ENCODE measurements at places on chromosomes 11 and 22.

DNA sequence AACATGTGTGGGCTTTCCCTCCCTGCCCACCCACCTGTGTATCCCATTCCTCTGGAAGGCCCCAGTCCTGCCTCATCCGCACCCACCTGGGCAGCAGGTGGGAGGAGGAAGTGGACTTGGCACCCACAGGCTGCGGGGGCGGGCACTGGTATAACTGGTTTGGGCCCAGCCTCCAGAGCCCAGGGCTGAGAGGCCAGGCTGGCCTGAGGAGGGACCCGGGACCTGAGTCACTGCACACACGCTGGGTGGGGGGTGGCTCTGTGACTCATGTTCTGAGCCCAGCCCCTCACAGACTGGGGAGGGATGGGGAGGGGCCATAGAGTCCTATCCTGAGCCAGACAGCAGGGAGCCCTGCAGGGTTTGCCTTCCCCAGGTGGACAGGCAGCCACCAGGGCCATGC is 16.7 kb downstream of the PHLDA2 start:
- DNase-seq = peak; percentile 90

DNA sequence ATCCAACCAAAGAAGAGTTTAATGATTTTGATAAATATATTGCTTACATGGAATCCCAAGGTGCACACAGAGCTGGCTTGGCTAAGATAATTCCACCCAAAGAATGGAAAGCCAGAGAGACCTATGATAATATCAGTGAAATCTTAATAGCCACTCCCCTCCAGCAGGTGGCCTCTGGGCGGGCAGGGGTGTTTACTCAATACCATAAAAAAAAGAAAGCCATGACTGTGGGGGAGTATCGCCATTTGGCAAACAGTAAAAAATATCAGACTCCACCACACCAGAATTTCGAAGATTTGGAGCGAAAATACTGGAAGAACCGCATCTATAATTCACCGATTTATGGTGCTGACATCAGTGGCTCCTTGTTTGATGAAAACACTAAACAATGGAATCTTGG is 23.9 kb downstream of the KDM4D start:
- DNase-seq = no peak

DNA sequence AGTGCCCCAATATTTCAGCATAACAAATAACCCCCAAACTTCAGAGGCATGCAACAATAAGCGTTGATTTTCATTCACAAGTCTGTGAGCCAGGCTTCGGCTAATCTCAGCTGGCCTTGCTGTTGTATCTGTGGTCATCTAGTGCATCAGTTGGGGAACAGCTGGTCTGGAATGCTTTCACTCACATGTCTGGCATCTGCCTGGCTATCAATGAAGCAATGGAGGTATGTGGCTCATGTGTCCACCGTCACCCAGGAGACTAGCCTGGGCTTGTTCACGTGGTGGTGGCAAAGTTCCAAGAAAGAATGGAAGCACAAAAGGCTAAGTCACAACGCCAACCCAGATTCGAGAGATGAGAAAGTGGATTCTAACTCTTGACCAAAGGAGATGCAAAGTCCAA is 304.8 kb upstream of the ISX start:
- DNase-seq = no peak

DNA sequence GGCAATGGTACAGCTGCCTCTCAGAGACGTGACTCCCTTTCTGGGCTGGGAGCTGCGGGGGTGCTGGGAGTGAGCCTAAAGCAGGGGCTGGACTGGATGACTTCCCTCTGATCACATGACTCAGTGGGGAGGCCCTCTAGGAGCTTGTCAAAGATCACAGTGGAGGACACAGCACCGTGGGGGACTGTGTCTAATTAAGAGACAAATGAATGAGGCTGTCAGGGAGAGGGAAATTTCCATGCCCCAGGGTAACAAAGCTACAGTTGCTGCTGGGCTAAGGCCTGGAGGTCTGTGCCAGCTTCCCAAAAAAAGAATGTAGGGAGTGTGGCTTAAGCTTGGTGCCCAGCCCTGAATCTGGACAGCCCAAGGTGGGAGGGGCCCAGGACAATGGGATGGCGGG is 262.8 kb upstream of the PLET1 start:
- DNase-seq = peak; percentile 47

GRCh38 chr11:101552888-101553287 is 30.9 kb downstream of the TRPC6 start:
- DNase-seq = no peak
